ENCODE measurements at places on chromosomes 3 and 15.

DNA sequence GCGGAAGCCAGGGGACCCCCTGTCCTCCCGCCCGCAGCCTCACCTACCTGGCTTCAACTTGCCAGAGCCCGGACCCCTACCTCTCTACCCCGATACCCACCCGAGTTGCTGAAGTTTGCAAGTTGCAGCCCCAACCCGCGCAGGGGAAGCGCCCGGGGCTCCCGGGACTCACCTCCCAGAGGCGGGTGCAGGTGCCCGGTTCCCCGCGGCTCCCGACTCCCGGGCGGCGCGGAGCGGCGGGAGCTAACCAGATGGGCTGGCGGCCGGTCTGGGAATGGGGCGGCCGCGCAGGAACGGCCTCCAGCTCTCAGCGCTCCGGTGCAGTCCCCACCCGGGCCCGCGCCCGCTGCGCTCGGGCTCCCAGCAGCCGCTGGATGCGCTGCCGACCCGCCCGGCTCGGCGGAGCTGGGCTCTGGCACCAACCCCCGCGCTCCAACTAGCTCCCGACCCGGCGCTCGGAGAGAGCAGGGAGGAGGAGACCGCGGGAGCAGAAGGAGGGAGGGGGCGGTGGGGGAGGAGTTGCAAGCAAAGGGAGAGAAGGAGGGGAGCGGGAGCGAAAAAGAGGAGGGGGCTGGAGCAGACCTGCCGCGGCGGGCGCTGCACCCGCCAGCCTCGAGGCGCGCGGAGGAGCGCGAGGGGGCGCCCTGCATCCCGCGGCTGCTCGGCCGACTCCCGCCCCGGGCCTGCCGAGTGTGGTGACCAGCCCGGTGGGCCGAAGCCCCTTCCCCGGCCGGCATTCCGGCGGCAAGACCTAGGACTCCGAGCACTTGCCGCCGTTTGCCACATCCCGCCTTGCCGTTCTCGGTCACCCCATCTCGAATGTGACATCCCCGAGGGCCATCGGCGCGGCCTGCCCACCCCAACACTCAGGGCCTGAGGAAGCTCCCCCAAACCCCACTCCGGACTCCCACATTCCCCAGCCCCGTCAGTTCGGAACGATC lies at the start of gene SEMA5B:
TSS of gene SEMA5B (minus strand) at position 472 of the 941 bp plus-strand sequence. CDS start 66,500 bp downstream, outside the sequence.
- DNase-seq = peak; percentile 82

DNA sequence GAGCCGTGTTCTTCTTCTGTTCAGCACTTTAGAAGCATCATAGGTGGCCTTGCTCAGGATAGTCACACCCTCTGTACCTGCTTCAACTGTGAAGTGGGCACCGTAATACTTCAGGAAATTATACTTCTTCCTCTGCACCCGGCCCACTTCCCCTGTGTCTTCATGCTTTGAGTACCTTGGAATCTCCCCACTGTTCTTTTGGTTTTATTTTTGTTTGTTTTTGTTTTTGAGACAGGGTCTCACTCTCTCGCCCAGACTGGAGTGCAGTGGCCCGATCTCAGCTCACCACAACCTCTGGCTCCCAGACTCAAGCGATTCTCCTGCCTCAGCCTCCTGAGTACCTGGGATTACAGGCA lies 1.7 kb downstream of the P2RY14 start:
- DNase-seq = no peak

- DNase-seq = no peak
Measured at GRCh38 chr15:84876269-84876668, 8.2 kb upstream of the SLC28A1 start.

GRCh38 chr3:481680-482079 lies 285.1 kb downstream of the CHL1 start:
- no peak for DNase-seq

DNA sequence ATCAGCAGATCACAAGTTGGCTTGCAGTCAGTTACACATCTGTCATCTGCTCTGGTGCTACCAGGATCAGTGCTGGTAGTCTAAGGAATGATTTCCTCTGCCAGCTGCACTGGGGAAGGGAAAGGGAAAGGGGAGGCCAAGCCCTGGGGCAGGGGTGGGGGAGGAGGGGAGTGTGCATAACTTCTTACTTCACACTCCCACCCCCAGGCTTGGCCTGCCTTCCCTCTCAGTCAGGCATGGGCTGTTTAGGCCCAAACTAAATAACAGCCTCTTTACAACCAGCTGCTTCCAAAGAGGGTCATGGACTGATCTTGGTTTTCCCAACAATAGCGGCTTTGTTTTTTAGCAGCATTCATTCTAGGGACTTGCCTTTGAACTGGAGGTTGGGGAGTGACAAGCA lies 86.1 kb upstream of the PSMD6 start:
- no peak for DNase-seq

- no peak for DNase-seq
Measured at GRCh38 chr15:101135532-101136166, 116.2 kb downstream of the CHSY1 start.

DNA sequence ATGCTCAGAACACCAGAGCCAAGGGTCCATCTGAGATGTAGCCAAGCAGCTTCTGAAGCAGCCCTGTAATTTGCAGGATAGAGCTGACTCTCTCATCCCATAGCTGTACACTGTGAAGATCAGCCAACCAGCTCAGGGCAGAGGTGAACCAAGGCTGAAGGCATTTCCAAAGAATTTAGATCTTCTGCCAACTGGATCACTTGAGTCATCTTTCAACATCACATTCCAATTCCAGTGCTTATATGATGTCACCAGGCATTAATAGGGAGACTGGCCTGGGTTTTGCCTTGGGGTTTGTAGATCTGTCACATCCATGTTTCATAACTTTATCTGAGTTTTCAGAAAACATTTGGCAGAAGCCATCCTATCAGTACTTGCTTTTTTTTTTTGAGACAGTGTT lies 98.2 kb downstream of the NR2F2 start:
- DNase-seq = no peak

Data from NCI-H524 (cell line).